ENCODE measurements at places on chromosomes 6 and 20.

DNA sequence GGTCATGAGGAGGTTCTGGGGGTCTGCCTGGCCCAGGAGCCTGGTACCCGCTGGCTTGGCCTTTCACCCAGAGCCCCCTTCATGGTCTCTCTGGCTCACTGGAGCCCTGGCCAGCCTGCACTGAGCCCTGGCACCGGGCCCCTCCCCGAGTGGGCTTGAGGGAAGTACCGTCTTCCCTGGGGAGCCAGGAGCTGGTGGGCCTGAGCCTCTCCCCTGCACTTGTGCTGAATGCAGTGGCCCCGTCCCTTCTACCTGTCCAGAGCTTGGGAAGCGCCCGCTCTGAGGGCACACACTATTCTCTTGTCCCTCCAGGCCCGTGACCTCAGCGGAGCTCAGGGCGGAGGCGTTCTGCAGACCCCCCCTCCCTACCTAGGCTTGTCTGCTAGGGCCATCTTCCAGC, 62.2 kb downstream of the TCP11 start:
- no peak for DNase-seq

DNA sequence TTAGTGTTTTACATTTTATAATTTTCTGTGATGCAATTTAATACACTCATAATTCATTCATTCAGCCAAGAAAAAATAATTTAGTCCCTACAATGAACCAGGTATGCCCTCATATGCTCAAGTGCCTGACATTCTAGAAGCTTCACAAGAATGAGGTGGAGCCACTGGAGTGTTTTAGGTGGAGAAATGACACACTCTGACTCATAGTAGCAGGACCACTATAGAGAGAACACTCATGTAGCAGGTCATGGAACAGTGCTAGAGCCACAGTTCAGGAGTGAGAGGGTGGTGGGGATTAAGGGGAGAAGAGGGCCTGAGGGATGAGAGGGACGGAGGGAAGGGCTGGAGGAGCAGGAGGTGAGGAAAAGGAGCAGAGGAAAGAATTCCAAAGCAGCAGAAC, 1.4 kb upstream of the HLA-G start:
- DNase-seq: no peak

DNA sequence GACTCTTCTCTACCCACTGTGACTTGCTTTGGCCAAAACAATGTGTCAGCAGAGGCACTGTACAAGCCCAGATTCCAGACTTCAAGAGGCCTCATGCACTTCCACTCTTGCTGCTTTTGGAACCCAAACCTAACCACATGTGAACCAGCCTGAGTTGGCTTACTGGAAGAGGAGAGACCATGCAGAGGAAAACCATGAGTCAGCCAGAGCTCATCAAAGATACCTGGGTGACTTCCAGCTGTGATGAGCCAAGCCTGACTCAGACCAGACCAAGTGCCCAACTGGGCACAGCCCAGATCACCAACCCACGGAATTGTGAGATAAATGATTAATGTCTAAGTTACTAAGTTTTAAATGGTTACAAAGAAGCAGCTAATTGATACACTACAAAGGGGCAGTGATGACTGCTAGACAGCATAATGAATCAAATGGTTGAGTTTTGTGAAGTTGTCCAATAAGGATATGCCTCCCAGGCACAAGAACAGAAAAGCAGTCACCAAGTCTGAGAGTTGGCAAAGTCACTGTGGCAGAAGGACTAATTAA, 16.2 kb upstream of the BEND6 start:
- no peak for DNase-seq

GRCh38 chr6:166540631-166541331, 45.7 kb downstream of the RAMACL start:
- DNase-seq: no peak

GRCh38 chr20:53439616-53440015, 154.0 kb downstream of the ZNF217 start:
- no peak for DNase-seq

DNA sequence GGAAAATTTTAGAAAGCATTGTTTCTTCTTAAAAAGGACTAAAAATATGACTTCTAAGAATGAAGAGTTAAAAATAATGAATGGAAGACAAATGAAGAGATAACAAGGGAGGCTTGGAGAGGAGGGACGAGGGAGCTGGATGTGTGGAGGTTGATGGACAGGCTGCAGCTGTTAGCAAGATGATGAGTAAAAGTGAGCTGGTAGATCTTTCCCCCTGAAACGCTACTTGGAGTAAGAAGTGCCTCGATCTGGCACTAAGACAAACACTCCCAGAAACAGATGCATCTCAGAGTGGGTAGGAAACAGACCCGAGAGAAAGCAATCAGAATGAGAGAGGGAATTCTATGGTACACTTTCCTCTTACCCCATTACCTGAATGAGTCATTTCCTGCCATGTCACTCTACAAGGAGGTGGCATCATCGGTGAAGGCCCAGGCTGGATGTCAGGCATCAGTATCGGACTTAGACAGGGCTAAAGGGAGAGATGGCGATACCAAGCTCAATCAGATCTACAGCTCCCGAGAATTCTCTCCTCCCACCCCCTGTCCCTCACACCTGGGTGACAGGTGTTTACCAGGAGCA, 154.1 kb upstream of the BMP2 start:
- no peak for DNase-seq

DNA sequence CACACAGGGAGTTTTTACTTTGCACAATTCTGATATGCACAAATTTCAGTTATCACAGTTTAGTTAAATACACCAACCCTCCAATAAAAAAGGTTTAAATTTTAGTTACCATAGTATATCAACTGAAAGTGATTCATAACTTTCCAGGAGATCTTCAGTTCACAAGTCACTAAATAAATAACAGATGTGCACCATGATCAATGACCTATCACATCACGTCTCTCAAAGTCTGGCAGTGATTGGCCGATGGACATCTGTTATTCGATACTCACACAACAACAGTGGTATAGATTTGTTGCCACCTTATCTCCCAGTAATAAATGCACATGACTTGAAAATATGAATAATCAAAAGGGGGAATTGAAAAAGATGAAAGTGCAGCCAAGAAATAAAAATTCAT, 66.8 kb upstream of the PTCHD4 start:
- DNase-seq: no peak

- DNase-seq: no peak
These were observed 3.2 kb upstream of the KCNK15 start for GRCh38 chr20:44742304-44743079.

DNA sequence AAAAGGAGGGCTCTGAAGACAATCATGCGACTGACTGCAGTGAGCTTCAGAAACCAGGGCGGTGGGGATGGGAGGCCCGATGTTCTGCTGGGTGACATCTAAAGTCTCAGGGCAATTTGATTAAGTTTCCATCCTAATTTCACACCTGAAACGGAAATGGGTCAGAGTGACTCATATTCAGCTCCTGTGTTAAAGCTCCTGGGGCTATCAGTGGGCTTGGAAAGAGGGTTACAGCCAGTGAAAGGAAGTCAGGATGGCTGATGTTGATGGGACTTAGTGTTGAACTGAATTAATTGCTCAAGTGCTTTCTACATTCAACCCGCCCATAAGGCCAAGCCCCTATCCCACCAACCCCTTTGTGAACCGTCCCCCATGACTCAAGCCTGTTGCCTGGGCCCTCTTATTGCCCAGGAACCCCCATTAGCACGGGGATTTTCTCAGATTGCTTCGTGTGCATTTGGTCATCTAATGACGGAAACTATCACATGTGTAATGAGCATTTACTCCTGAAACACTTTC, 47.1 kb upstream of the TBC1D7 start:
- no peak for DNase-seq

DNA sequence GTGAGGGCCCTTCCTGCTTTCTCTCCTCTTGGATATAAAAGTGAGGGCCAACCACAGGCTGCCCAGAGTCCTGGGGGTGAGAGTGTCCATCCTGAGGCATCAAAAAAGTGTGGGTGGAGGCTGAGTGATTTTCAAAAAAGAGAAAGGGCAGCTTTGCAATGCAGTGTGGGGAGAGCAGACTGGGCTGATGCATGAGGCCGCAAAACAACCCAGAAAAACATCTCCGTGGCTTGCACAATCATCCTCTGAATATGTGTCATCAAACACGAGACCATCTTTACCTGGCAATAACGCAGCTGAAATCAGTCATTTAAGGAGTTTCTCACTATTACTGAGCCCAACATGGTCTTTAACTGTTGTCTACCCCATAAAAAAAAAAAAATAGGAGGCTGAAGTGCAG, 191.2 kb upstream of the SOX4 start:
- no peak for DNase-seq

DNA sequence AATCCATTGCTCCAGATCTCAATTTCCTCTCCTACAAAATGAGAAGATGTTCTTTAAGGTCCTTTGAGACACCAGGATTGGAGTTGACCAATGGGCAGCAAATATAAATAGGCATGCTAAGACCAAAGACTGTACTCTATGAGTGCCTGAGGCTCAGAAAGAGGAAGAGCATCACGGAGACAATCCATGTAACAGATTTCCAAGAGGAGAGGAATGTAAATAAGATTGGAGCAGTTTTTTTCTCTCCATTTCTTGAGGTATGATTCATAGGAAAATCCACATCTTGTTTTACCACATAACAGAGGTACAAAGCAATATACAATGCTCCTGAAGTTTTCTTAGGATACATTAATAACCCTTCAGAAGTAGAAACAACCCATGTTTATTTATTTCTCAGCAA, 109.8 kb downstream of the UBE3D start:
- DNase-seq: no peak

DNA sequence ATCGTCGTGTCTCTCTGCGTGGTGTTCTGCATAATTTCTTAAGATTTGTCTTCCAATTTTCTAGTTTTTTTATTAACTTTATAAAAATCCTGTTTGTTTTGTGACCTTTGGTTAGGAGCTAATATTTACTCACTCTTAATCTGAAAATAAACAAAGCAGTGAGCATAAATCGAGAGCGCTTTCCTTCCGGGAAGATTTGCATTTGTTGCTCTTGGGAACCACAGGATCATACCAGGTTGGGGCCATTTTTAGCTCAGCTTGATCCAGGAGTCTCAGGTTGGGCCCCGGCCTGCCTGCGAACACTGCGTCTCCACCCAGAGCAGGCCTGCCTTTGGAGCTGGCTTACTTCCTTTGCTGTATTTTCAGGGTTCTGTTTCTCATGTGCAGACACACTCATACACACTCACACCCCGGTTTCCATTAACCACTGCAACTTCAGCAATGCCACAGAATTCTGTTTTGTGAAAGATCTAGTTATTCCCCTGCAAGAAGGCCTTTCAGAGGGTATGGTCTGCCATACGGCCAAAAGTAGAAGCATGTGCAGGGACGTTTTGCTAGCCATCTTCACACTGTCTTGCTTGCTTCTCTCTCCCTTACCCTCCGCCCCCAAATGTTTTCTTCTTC, 17.3 kb downstream of the BPHL start:
- DNase-seq: no peak

- no peak for DNase-seq
These were observed 22.9 kb upstream of the TMEM170B start for GRCh38 chr6:11514672-11515071.

DNA sequence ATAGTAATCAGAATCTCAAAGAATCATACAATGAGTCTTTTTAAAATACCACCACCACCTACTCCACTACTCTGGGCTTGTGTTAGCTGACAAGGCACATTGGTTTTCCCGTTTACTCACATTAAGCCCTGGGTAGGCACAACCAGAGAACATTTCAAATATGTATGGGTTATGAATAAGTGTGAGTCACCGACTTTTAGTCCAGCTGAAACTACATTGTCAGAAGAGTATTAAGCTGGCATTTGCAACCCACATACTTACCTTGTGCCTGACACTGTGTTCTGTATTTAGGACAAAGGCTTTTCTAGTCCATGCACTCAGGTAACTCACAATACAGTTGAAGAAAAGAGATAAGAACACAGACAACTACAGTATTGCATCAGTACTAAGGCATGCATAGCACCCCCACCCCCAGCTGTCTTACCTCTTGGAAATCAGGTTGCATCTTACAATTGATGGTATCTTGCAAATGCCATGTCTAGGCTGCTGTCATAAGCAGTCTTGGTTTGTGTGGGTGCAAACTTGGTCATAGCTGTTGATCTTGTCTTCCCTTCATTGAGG, 40.3 kb upstream of the AHI1 start:
- no peak for DNase-seq

DNA sequence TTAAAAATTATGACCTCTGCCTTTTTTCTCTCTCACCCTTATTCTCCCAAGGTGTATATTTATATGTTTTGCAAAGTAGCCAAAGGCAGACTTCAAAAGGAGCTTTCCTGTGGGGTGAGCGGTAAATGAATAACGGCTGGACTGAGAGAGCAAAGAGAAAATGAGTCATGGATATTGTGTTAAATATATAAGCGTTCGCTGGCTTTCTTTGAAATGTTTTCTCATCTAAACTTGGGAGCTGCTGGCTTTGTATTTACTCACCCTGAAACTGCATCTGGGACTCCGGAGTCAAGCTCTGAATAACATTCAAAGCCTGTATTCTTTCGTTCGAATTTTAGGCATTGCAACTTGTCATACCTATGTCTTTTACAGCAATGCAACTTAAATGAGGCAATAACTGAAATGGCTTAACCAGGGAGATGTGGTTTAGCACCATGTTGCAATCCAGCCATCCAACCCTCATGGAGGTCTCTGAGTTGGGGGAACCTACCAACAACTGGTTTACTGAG, 32.0 kb downstream of the ATXN1 start:
- no peak for DNase-seq

DNA sequence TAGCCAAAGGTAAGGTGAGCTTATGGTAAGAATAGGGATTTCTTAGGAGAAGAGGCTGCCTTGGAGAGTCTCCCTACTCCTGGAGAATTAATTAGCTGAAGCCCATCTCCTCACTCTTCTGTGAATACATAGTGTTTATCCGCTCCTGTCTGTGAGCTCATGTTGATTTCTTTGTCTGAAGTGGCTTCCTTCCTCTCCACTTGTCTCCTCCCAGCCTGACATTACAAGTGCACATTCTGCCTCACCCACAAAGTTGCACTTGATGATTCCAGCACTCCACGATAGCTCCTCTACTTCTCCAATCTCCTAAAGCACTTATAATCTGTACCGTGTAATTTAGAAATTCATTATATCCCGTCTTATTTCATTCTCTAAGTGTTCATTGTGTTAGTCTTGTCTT, 287.2 kb downstream of the QKI start:
- no peak for DNase-seq

DNA sequence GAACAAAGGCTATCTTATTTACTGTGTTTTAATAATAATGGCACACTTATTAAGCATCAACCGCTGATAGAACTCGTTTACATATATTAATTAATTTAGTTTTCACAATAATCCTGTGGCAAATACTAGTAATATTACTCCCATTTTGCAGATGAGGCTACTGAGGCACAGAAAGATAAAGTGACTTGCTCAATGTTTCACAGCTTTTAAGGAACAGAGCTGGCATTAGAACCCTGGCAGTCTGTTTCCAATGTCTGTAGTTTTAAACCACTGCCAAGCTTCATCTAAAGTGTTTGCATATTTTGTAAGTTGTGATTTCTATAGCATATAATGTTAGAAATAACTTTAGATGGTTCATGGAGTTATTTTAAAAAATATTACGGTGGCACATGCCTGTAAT, 38.4 kb upstream of the LRRC1 start:
- DNase-seq: no peak

DNA sequence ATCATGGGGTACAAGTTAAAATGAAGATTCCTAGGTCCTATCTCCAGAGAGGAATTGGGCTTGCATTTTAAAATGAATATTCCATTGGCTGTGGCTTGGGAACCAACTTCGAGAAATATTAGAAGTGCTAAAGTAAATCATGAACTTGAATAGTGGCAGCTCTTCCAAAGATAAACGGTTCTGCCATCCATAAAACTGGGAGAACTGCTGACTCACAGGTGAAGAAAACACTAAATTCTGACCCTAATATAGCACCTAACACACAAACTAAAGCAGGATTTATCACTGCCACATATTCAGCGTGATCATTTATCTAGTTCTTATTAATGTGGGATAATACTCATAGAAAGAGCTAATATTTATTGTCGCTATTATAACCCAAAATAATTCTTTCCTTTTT, 508.1 kb upstream of the ID4 start:
- no peak for DNase-seq
